T-helper 17 cell (primary cell): ENCODE measurements at places on chromosomes 5 and 9.
A peak's percentile ranks its signal among the peaks of the same experiment; 100 is the strongest.

DNA sequence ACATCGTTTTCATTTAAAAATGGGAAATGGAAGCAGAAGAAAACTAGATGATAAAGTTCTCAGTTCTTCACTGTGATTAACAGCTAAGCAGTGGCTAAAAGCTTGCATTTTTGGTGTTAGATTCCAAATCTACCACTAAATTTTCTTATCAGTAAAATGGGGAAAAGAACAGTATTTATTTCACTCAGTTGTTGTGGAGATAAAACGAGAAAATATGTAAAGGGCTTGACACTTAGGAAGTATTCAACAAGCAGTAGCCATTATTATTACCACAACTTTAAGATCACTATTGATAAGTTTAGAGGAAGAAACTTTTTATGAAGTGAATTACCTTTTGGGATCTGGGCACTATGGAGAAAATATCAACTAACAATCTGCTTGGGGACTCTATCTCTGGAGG, 4.5 kb downstream of the STOM start:
- H3K27ac ChIP-seq: peak overlapping the region; percentile 67
- DNase-seq: no peak
- no peak overlapping the region for H3K4me3 ChIP-seq
- peaks cover 2% of the 10 kb centered on the region for H3K36me3 ChIP-seq

- H3K36me3 ChIP-seq: no peaks in the 10 kb centered on the region
- H3K27me3 ChIP-seq: peaks cover 24% of the 10 kb centered on the region
- DNase-seq: no peak
- H3K4me1 ChIP-seq: no peaks in the 10 kb centered on the region
- H3K4me3 ChIP-seq: no peak overlapping the region
Observed at GRCh38 chr9:38183994-38184568, 115.1 kb upstream of the SHB start.

- H3K27ac ChIP-seq: no peak overlapping the region
- H3K27me3 ChIP-seq: peaks cover 27% of the 10 kb centered on the region
- H3K36me3 ChIP-seq: no peaks in the 10 kb centered on the region
- no peak for DNase-seq
Observed at GRCh38 chr5:123170816-123171215, 81.8 kb downstream of the PRDM6 start.

DNA sequence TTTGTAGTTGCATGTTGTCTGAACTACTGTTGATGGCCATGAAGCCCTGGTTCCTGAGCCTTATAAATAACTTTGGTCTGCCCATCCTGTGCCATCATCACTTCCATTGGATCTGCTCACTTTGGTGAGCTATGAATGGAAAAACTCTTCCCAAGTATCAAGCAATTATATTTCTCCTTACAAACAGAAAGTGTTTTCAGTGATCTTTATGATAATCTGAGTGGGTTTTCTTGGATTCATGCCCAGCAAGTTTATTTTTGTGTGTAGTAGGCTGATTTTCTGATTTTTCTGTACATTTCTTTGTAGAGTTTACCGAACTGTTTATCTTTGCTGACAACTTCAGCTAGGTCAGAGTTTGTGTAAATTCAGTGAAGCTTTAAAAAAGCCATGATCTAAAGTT, 31.0 kb downstream of the CAMK4 start:
- H3K4me3 ChIP-seq: peak overlapping the region; percentile 77
- peaks cover 45% of the 10 kb centered on the region for H3K4me1 ChIP-seq
- no peaks in the 10 kb centered on the region for H3K27me3 ChIP-seq
- H3K36me3 ChIP-seq: peaks cover 7% of the 10 kb centered on the region
